HEK293T (cell line): ENCODE measurements at places on chromosomes 6 and 20.
A peak's percentile ranks its signal among the peaks of the same experiment; 100 is the strongest.

DNA sequence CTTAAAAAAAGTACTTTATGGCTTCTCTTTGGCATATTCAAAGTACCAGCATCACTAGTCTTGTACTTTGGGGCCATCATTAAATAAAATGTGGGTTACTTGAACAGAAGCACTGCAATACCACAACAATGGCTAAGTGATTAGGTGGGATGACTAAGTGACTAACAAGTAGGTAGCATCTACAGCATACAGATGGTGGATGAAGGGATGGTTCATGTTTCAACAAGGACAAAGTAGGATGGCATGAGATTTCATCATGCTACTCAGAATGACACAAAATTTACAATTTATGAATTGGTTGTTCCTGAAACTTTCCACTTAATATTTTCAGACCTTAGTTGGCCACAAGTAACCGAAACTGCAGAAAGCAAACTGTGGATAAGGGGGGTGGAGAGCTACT lies 7.7 kb downstream of the MPC1 start:
- no peak for DNase-seq

DNA sequence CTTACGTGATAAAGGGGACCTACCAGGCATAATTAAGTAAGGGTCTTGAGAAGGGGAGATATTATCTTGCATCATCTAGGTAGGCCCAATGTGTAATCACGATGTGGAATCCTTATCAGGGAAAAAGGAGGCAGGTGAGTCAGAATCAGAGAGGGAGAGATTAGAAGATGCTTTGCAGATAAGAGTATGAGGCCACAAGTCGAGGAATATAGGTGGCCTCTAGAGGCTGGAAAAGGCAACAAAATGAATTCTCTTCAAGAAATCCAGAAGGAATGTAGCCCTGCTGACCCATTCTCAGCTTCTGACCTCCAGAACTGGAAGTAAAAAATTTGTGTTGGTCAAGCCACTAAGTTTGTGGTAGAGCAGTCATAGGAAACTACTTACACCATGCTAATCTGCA lies 11.0 kb upstream of the ENPP4 start:
- no peak for DNase-seq

DNA sequence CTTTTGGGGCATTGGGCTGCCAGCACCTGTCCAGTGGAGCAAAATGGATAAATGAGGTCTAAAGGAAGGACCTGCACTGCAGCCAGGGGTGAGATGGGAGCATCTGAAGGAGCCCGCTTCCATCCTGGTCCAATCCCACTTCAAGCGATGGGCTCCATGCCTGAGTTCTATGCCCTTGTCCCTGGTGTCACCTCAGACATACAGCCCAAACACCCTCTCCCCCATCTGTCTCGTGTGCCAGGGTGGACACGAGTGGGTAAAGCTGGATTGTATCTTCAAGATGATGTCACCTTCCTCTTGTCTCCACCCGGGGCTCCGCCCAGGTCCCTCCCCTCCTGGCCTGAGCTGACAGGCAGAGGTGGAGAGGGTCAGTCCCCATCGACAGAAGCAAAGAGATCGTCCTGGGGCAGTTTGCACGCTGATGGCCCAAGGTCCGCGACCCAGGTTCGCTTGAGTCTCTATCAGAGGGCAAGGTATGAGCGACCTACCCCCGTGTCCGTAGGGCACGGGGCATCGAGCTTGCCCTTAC lies 544 bp downstream of the SMIM29 start:
- peak; percentile 12 for DNase-seq

- no peak for DNase-seq
These were observed 42.9 kb downstream of the CDH26 start for GRCh38 chr20:60001108-60001507.

DNA sequence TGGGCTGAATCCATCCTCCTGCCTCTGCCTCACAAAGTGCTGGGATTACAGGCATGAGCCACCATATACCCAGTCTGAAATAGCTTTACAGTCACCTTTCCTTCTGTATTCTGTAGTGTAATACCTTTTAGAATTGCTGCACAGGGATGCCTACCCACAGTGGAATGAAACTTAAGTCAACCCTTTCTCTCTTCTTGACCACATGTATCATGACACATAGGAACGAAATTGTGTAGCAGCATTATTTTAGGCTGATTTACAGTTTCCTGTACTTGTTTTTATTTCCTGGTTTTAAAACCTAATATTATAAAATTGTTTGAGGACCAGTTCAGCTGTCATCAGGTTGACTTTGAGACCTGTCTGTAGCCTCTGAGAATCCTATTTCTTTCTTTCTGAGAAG lies 297.8 kb downstream of the ZFAND3 start:
- no peak for DNase-seq

DNA sequence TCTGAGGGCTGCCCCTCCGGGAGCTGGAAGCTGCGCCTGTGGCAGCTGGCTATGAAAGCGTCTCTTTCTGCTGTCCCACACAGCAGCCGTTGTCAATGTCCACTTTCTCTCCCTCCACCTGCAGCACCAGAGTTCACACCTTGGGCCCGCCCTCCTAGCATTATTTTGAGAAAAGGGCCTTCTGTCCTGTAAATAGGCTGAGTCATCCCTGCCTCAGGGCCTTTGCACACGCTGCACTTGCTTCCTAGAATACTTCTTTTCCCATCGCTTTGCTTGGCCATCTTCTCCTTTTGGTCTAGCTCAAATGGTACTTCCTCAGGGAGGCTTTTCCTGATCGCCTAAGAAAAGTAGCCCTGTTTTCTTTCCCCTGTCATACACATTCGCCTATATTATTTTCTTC lies 69.3 kb upstream of the ZNFX1 start:
- no peak for DNase-seq

DNA sequence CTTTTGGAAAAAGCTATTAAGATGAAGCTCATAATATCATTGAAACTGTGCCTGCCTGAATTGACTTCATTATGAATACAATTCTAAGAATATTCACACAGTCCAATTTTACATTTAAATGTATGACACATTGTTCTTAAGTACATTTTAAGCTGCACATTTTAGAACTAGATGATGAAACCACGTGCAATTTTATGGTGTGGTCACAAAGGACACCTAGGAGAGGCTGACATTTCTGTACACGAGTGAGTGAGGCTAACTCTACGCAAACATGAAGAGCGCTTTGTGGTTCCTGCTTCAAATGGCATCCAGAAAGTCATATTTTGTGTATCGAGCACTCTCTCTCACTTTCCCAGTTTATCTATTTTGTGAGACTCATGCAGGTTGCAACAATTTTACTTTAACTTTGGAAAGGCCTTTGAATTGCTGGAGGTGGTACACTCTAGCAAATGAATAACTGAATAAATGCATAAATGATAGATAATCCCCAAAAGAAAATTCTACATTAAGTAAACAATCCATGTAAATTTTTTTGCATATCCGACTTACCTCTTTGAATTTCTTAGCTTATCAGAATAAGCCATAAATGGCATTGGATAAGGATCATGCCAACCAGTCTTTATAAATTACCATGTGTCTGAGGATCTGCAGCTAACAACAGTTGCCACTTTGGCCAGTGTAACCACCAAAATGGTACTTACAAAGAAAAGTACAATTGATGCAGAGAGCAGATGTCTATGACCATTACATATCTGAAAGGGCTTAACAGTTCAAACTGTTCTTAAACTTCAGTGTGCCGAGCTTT lies 97.3 kb downstream of the NRSN1 start:
- no peak for DNase-seq

DNA sequence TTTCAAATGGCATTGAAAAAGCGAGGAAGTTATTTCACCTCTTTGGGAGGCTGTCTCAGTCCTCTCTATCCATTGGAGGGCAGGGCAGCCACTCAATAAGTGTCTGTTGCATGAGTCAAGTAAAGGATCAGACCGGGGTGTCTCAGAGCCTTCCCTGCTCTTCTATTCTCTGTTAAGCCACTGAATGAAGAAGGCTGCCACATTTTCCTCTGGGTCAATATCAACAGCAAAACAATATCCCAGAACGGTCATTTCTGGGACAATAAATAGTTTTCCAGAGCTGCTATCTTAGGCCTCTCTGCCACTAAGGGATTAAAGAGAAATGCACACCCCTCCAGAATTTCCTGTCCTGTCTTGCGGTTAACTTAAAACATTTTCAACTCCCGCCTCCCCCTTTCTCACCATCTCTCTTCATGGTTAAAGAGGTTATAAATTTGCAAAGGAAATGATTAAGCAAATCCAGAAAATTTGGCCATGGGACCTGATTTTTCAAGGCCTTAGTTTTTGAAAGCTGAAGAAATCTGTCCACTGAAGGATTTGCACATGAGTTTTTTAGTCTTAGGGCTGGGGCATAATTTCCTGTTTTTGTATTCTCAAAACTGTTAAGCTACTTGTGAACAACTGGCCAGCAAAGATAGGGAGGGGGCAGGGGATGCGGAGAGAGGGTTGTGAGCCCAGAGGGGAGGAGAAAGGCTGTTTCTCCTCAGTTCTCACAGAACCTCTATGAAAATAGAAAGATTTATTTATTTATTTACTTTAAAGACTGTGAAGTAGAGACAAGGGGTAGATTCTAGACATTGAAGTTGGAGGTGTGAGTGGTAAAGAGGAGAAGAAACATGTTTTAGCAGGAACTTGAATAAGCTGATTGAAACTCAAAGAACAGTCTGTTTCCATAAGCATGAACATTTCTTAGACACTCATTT lies 135.7 kb downstream of the BCAS1 start:
- DNase-seq = no peak

DNA sequence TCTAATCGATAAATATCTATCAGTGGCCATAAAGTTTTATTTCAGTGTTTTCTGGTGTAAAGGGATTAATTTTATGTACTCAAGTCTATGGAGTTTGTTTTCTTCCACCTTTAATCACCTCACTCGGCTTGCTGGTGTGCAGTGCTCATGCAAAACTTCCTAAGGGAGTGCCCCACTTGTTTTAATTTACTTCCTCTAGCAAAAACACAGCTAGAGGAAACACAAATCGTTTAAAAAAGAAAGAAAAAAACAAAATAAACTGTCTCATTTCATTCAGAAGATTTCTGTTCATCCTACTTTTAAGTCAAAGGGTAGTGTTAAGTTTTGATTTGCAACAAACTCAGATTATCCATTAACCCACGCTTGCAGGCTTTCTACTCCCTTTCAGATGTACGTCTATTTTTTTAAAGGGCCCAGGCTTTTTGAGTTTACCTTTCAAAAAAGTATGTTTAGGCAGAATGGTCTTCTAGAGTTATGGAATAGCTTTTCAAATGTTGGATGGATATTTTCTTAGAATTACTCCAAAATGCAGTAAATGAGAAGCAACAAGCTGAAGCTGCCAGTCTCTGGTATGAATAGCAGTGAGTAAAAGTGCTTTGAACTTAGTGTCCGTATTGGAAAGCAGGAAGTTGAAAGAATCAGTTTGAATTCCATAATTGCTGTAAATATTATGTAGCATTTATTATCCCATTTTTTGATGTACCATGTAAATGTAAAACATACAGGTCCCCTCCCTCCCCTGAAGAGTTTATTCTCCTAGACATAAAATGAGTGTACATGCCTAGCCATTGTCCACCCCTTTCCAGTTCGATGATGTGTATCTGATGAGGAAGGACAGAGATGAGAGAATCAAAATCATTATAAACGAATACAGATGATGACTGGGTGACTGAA lies 113.3 kb downstream of the SLC16A10 start:
- no peak for DNase-seq

GRCh38 chr20:24835195-24835594 lies 113.9 kb upstream of the CST7 start:
- DNase-seq = no peak

DNA sequence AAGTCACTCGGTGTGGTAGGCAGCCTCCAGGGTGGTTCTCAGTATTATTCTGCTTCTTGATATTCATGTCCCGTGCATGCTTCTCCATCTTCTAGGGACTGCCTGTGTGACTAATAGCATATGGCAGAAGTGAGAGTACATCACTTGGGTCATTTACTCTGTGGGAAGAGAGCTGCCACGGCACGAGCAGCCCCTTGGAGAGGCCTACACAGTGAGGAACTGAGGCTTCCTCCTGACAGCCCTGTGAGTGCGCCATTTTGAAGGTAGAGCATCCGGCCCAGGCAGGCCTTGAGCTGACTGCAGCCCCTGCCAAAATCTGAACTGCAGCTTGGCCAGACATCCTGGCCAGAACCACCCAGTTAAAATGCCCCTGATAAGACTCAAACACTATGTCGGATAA lies 17.3 kb upstream of the MCUR1 start:
- DNase-seq = no peak

- DNase-seq = no peak
These were observed 19.0 kb downstream of the PACSIN1 start for GRCh38 chr6:34484899-34485298.

- DNase-seq = no peak
These were observed 10.2 kb downstream of the WFDC3 start for GRCh38 chr20:45781391-45781931.

DNA sequence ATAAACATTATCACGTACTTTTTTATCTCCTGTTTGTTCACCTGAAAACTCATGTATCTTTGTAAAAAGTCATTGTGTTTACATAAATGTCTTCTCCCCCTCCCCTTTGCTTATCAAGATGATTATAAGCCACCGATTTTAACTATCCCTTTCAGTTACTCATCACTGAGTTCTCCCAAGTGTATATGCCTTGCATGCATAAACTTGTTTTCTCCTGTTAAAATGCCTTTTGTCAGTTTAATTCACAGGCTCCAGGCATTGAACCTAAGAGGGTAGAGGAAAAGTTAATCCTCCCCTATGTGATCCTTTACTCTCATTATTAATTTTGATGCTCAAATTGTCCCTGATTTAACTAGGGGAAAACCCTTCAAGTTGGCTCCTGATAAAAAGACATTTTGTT lies 24.2 kb downstream of the ANKEF1 start:
- no peak for DNase-seq

GRCh38 chr6:90149280-90149679 lies 147.4 kb downstream of the BACH2 start:
- no peak for DNase-seq

GRCh38 chr6:33088931-33089620 lies 13.3 kb downstream of the HLA-DPB1 start:
- no peak for DNase-seq

DNA sequence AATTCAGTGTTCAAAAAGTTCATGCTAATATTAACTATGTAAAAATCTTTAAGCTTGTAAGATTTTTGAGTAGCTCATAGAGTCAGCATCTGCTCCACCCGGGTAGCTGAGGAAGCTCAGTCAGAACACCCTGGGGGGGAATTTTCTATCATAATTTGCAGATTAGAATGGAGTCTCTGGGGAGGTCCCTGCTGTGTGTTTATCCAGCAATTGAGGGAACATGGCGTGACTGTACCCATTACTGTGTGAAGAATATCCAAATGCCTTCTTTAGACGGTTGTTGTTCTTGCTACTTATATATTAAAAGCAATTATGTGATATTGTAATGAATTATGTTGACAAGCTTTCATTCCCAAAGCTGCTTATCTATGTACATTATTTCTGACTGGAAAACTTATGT lies 64.8 kb downstream of the AIG1 start:
- DNase-seq = peak; percentile 38

DNA sequence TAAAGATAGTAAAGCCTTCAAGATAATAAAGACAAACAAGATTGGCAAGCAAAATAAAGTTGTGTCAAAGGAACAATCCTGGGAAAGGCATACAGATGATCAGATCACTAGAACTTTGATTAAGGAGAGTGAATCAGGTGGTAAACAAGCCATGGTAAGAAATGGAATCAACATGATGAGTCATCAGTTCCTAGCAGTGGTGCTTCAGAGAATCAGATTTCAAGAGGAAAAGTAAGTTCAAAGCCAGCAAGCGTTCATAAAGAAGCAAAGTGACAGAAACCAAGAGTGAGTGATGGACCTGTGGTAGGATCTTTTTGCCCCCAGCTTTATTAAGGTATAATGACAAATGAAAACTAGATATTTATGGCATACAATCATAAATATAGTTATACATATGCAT lies 340.4 kb downstream of the TPBG start:
- DNase-seq = no peak
